Stimulated activated CD8-positive, alpha-beta memory T cell treated with anti-CD3 and anti-CD28 coated beads, Interleukin-7, amount 100 ng/mL, for 48 hours (primary cell): ENCODE measurements at places on chromosomes 16 and 17.

DNA sequence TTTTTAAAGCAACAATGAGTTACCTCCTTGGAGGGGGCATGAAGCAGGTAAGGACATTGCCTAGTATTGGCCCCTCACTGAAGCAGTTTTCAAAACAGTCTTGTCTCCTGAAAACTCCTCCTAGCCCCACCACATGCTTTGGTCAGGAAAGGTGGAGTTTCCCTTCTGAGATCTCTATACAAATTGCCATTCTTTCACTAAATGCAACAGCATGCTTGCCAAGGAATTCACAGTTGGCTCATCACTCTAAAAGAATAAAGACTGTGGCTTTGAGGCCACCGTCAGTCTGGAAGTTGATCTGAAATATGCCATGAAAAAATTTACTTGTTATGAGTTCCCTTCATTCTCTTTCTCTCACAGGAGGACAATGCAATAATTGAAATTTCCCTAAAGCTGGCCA lies 4.2 kb downstream of the TTC19 start:
- DNase-seq: no peak

DNA sequence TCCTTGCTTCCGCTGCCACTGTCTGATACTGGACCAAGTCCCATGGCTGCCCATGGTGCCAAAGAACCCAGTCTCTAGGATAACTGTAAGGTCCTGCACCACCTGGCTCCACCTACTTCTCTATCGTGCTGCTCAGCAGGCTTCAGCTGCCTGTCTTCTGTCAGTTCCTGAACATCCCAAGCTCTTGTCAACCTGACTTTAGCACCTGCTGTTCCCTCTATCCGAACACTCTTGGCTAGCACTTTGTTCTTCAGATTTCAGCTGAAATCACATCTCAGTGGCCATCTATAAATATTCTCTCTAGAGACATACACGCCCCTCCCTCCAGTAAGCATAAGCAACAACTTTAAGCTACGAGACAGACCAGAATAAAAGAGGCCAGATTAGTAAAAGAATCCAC lies 15.0 kb upstream of the TMEM101 start:
- no peak for DNase-seq

DNA sequence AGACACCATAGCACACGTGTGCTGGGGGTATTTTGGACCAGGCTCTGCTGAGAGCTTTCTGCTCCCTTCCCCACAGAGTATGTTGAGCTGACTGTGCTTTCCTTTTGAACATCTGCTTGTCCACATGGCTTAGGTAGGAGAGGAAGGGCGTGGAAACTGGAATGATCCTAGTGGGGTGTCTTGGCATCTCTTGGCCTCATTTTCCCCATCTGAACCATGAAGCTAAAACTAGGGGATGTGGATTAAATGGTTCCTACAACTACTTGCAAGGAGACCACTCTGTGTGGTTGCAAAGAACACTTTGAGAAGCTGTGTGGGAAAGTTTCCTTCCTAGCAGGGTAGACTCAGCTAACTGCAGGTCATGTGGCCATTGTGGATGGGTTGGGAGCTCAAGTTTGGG lies 6.7 kb upstream of the NLRC5 start:
- no peak for DNase-seq

DNA sequence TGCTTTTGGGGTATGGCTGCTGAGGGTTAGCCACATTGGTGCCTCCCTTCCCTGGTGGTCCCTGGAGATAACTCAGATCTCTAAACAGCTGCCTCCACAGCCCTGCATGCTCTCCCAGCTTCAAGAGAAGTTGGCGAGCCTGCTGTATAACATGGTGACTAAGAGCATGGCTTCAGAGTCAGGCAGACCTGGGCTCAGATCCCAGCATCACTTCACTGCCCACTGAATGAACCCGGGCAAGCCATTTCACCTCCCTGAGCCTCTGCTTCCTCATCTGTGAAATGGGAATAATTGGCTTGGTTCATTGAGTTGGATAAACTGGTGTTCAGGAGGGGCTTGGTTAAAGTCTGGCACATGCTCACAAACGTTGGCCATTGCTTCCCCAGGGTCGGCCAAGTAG lies 16.6 kb downstream of the KIF1C start:
- DNase-seq: no peak

- no peak for DNase-seq
Measured at GRCh38 chr17:73283841-73284282, 22.2 kb upstream of the CPSF4L start.

DNA sequence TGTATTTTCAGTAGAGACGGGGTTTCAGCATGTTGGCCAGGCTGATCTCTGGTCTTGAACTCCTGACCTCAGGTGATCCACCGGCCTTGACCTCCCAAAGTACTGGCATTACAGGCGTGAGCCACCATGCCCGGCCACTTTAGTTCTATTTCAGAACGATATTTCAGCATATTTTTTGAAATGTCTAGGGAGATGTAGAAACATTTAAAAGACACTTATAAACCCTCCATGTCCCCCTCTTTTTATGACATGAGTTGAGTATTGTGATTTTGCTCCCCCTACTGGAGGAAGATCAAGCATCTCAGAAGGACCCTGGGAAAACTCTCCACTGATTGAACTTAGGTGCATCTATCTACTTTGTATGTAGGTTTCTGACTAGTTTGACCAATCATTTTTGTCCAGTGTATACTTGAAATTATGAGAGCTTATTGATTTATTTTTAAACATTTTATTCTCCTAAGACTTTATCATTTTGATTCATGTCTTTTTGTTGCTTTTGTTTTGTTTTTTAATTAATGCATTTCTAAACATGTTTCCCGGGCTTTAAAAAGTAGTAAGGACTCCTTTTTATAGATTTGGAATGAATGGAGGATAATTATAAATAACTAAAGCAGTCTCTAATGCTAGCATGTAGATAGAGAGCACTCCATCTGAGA lies 105.1 kb downstream of the CHD9 start:
- DNase-seq: no peak

DNA sequence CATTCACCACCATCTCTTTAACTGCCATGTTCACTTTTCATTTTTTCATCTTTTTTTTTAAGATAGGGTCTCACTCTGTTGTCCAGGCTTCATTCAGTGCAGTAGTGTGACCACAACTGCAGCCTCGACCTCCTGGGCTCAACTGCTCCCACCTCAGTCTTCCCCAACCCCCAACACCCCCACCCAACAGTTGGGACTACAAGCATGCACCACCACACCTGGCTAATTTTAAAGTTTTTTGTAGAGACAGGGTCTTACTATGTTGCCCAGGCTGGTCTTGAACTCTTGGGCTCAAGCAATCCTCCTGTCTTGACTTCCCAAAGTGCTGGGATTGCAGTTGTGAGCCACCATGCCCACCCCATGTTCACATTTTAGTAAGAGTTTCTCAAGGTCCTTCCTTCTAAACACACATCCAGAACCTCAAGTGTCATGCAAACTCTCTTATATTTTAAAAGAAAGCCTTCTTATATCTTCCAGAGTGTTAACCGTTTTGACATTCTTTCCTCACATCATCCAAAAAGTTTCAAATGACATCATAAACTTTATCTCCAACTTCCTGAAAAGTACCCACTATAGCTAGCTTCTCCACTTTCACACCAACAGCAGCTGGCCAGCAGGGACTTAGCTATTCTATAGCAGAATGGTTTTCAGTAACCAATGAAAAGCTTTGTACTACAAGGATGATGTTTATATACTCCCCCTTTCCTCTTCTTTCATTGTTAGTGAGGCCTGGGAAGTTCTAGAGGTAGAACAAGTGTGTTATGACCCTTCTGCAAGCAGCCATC lies 49.3 kb downstream of the TRAF4 start:
- DNase-seq: no peak

- no peak for DNase-seq
Measured at GRCh38 chr16:88702371-88703210, 3.6 kb downstream of the RNF166 start.

- no peak for DNase-seq
Measured at GRCh38 chr17:53722407-53722806, 100.3 kb upstream of the KIF2B start.

- no peak for DNase-seq
Measured at GRCh38 chr17:64777415-64778239, 115.5 kb upstream of the SMURF2 start.

DNA sequence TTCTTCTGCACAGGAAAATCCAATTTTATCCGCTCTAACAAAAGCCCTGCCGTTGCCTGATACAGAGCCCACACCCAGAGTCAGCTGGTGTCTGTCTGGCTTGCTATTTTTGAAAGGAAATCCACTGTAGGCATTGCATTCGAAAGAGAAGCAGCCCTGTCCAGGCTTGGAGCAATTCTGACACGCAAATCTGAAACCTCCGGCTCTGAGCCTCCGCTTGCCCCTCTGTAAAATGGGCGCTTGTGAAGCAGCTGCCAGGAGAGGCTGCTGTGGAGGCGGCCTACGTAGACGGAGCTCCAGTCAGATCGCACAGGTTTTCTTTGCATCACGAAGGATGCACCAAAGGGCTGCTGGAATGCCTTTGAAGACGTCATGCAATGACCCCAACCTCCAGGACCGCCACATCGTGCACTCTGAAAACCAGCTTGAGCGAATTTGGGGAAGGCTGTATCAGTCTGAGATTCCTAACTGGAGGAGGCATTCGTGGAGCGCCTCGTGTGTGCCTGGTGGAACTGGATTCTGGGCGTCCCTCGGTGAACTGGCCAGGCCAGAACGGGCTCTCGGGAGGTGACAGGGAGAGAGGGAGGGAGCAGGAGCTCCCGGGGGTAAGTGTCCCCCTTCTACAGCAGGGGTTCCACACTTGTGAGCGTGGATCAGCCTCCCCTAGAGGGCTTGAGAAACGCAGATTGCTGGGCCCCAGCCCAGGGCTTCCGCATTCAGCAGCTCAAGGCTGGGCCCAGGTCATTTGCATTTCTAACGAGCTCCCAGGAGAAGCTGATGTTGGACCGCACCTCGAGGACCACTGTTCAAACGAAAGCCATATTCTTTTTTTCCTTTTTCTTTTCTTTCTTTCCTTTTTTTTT lies 215.5 kb downstream of the MRTFB start:
- DNase-seq: no peak

- no peak for DNase-seq
Measured at GRCh38 chr17:17499402-17500145, 3.4 kb upstream of the RASD1 start.

DNA sequence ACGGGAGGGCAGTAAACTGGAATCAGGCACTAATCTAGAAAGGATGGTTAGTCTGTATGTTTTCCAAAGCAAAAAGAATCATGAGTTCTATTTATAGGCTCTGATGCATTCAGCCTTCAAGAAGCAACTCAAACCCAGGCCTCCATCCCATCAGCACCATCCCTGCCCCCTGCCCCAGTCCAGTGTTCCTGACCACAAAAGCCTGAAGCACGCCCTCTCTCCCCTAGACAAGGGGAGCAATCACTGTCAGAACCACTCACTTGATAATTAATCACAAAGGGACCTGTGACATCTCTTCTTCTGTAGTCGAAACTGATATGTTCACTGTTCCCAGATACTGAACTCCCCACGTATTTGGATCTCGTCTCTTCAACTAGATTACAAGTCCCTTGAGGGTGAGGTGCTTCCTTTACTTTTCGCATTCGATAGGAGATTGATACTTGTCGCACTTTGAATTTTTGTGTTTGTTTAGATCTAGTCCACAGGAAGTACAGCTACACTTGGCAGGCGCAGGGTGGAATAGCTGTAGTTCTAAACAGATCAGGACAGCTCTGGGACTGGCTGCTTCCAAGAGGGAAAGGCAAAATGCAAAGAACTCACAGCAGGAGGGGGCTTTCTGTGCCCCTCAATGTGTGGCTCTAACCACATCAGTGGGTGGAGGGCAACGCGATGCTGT lies 36.4 kb upstream of the CCDC182 start:
- no peak for DNase-seq

- no peak for DNase-seq
Measured at GRCh38 chr17:81376946-81377714, 18.1 kb upstream of the BAHCC1 start.
